Activated CD8-positive, alpha-beta T cell treated with anti-CD3 and anti-CD28 coated beads for 36 hours (primary cell): ENCODE measurements at places on chromosomes 4 and X.
A peak's percentile ranks its signal among the peaks of the same experiment; 100 is the strongest.

- no peak for DNase-seq
Observed at GRCh38 chr4:172141025-172141424, 327.8 kb downstream of the GALNTL6 start.

GRCh38 chr4:145481942-145482208 is 222 bp downstream of the SMAD1 start:
- DNase-seq, result no peak

GRCh38 chrX:132877954-132878536 is 80.4 kb downstream of the HS6ST2 start:
- no peak for DNase-seq

DNA sequence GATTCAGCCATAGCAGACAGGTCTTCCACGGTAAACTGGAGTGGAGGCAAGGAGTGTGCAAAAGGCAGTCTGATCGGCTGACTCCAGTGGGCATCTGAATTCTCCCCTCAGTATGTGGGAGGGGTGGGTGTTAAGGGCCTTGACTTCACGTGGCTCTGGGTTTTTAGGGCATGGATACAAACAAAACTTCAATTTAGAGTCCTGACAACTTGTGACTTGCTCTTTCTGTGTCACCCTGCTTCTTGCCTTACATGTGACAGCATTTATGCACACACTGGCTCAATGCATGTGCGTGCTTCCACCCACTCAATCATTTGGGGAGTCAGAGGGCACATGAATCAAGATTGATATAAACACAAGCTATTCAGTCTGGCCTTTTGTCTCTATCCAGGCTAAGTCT is 17.5 kb downstream of the PLP1 start:
- DNase-seq, result no peak

DNA sequence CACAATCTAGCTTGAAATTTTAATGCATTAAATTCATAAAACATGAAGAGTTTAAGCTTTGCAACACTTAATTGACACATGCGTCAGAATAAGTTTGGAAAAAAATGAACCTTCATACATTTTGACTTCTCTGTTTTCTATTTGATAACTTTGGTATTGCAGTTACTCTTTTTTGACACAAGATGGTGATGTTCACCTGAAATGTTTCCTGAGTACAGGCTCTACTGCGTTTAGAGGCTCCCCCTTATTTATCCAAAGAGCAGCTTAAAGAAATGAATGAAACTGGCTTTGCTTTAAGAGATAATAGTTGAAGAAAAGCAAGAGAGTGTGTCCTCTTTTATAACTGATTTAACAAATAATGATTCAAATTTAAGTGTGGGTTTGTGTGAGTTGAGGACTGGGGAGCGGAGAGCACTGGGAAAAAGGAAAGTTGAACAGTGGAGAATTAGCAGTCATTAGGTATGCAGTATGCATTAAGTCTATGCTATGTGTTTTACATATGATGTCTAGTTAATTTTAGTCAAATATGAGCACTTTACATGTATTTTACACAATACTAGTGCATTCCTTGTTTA is 180.6 kb upstream of the NUDT6 start:
- no peak for DNase-seq

- DNase-seq, result no peak
Observed at GRCh38 chr4:88352062-88352740, 26.5 kb upstream of the HERC6 start.

DNA sequence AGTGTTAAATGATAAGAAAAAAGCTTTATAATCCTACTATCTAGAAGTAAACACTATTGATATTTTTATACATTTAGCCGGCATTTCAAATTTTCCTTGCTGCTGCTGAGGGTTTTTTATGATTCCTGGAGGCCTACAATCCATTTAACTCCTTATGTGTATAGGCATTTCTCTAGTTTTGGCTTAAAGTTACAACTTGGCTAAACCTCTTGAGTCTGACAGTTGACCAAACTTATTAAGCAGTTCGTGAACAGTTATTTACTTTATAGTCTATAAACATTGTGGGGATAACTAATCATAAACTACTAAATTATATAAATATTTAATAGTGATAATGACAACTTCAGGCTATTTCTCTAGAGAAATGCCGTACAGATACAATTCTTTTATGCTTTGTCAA is 141.9 kb downstream of the ADGRL3 start:
- DNase-seq, result no peak

- no peak for DNase-seq
Observed at GRCh38 chr4:92615049-92615448, 311.3 kb downstream of the GRID2 start.

DNA sequence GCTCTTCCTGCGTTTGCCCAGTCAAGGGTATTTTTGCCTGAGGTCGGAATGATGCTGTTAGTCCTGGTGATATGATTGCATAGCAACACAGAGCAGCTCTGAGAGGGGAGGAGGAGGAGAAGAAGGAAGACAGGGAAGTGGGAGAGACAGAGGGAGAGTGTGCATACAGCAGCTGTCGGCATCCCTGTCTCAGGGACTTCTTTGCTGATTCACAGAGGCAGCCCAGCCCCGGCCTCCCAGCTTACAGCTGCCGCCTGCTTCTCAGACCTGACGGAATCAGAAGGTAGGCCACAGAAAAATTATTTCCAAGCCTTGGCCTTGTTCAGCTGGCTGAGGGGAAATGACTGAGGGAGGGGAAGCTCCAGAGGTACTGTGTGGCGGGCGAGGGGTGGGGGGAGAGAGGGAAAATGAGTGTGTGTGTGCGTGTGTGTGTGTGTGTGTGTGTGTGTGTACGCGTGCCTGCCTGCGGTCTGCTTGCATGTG is 319 bp downstream of the DRP2 start:
- DNase-seq, result peak; percentile 3

GRCh38 chr4:53659112-53659511 is 67.8 kb upstream of the LNX1 start:
- no peak for DNase-seq

DNA sequence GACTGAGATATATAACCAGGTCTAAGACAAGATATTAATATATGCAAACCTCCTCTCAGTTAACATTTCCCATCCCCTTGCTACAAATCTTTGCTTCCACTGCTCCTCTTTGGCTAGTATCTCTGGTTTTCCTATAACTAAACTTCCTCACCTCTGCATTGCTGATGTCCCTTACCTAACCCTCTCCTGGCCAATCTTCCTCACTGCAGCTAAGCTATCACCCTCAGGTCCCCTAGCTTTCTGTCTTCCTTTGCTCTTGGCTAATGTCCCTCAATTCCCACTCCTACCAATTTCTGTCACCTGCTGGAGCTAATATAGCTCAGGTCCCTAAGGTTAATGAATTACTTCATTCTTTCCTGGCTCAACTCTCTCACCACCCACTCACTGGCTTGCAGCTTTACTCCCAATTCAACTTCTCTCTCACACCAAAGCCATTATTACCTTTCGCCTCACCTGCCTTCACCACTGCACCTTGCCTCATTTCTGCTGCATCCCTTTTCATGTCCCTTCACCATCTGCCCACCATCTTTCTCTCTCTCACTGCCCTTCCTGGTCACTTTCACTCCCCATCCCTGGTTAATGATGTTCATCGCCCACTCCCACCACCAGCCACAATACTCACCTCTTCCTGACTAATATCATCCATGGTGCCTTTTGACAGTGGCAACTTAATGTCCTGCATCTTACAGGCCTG is 26.7 kb downstream of the SMC1A start:
- no peak for DNase-seq

- no peak for DNase-seq
Observed at GRCh38 chr4:4618847-4619246, 77.0 kb upstream of the STX18 start.

- DNase-seq, result no peak
Observed at GRCh38 chr4:122602277-122603142, 18.4 kb downstream of the IL21 start.

DNA sequence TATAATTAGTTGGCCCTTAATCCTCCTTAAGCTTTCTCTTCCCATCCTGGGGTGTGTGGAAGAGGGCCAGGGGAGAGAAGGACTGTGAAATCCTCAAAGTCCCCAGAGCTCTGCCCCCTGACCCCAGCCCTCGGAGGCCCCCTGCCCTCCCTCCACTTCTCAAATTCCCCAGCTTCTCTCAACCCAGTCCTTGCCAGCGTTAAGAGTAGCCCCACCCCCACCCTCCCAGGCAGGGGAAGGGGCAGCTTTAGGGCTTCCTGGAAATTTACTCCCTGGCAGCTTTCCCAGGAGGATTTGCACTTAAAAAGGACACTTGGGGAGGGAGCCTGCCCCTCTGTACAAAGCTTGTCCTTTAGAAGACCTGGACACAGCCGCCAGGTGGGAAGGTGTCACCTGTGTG is 11.8 kb upstream of the CD40LG start:
- DNase-seq, result no peak

DNA sequence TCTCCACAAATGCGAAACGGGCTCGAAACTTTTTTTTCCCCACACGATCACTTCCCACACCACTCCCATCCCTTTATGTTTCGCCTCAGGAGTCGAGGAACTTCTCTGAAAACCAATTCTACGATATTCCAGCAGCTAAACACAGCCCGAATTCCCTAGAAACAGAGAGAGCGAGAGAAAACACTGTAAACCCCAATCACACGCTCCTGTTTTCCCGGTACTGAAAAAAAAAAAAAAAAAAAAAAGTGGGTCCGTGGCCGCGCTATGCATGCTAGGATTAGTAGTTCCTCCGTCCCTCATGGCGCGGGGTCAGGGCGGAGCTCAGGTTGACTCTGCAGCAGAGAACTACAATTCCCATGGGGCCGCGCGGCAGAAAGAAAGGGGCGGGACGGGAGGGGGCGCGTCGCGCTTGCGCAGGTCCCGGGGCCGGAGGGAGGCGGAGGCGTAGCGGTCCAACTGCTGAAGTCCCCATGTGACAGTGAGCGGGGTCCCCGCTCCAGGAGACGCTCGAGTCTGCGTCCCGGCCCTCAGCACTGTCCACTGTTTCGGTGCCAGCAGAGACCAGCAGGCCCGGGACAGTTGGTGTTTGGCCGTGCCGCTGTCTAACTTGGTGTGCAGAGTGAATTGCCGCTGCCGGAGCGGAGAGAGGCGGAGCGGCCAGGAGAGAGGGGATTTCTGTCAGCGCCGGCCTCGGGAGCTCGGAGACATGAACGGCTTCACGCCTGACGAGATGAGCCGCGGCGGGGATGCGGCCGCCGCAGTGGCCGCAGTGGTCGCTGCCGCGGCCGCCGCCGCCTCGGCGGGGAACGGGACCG is at the start of gene SAP30:
TSS of gene SAP30 (plus strand) at position 478 of the 815 bp plus-strand sequence. CDS start at position 707, 229 bp downstream.
- DNase-seq, result peak; percentile 98

GRCh38 chr4:15333692-15334633 is 93.9 kb upstream of the C1QTNF7 start:
- no peak for DNase-seq

DNA sequence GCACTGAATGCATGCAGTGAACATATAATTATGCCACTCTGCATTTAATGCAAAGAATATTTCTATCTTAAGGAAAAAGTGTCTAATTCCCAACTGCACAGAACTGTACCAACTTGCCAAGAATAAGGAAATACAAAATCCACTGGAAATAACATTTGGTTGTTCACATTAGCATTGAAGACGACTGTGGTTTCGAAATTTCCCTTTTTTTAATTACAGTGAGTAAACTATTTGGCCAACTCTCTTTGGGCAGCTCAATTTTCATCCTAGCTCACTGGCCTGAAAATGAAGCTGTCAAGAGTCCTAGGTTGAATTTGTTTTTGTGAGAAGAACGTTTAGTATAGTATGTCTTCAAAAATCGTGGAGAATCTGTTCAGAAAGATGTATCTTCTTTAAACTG is 81.6 kb upstream of the MID1 start:
- DNase-seq, result no peak

GRCh38 chr4:176814770-176815169 is 22.0 kb upstream of the VEGFC start:
- DNase-seq, result no peak

- DNase-seq, result no peak
Observed at GRCh38 chr4:48985976-48986653, at the start of gene CWH43. TSS of gene CWH43 (plus strand) at chr4:48986275. CDS start at chr4:48986430, 155 bp downstream.

DNA sequence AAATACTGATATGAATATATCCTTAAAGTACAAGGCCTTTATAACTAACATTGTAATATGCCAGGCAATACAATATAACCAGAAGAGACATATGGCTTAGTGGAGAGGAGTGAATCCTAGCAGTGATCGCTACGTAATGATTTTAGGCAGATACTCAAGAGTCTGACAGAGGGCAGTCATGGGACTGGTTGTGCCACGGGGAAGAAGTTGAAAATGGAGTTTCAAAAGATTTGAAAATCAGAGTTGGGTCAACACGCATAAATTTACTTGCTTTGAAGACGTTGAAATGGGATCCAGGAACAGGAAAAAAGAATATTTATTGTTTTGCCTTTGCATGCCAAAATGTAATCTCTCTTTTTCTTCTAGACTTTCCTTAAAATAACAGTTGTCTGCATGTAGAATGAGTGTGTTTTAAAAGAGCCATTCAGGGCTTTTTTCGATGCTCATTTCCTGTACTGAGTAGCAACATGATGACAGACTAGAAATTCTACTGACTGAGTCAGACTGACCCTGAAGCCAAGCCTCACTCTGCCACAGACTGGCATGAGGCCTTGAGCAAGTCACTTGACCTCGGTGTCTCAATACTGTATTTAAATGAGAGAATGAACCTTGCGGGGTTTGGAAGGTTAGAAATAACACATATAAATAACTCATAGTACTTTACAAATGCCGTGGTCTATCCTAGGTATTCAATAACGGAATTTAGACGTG is 8.1 kb upstream of the SMS start:
- peak; percentile 37 for DNase-seq

DNA sequence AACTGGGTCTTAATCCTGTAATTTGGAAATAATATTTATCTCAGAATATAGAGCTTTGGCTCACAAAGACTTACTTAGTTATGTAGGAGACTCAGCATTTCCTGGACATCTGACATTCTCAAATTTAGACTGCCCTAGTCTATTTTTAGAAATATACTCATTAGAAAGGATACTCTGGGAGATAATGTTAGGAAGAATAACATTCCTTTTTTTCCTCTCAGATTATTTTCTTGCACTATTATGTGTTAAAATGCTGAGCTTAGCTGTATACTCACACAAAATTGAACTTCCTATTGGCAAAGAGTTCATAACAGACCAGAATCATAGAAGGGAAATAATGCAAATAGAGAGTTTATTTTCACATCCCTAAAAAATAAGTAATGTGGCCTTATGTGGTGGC is 1424.9 kb upstream of the PCDH7 start:
- DNase-seq, result no peak

- DNase-seq, result no peak
Observed at GRCh38 chr4:23105759-23106370, 413.1 kb downstream of the GBA3 start.

DNA sequence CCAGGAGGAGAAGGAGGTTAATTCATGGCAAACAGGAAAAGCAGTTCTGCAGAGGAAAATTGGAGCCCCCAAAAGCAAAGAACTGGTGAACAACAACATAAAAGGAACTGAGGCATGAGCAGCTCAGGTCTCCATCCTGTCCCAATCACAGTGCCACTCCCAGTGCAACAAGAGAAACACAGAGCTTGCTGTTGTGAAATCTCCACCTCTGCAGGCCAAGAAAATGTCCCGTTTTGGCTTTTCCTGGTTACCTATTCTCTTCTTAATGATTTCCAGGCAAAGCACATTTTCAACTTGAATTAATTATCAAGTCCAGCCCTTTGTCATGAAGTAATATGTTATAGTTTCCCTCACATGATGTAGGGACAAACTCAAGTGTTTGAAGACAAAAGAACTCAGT is 778 bp downstream of the C1QTNF7 start:
- DNase-seq, result no peak

GRCh38 chr4:47368211-47368610 is 95.3 kb downstream of the COMMD8 start:
- DNase-seq, result no peak
